ENCODE measurements at places on chromosomes 1 and 21. TPM values are rescaled to one million over a fixed set of nuclear protein-coding genes. Genes with fewer than 3 reads are reported as not detected.

DNA sequence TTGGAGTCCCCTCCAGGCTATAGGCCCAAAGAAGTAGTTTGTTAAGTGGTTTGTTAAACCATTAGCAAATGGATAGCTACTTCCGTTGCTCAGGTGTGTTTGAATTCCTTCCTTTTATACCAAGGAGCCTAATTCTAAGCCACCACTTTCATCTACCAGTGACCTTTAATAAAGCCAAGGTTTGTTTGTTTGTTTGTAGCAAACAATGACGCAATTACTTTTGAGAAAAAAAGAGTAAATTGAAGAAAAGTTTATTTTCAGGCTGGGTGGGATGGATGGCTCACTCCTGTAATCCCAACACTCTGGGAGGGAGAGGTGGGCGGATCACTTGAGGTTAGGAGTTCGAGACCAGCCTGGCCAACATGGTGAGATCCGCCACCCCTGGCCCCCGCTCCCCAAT is 30.8 kb upstream of the RD3 start:
- DNase-seq: no peak

ECE1 gene
- 138 TPM for total RNA-seq

DNA sequence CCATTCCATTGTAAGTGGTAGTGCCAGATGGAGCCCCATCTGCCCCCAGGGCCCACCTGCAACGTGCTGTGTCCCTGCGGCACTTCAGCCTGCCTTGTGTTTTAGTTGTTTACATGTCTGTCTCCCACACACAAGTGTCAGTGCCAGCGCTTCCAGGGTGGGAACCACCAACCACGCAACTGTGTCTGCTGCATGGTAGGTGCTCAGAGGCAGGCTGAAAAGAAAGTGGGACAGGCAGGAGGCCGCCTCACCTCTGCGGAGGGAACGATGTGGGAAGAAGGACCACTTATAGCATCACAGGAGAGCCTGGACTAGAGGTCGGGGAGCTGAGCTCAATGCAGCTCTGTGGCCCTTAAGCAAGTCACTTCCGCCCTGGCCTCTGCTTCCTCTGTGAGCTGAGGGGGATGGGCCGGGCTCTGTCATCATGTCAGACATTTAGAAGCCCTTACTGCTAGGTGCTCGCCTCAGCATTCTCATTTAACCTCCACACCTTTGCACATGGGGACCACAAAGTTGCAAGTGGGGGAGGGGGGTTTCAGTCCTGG is 17.9 kb downstream of the SLC9A1 start:
- DNase-seq: peak; percentile 65

DNA sequence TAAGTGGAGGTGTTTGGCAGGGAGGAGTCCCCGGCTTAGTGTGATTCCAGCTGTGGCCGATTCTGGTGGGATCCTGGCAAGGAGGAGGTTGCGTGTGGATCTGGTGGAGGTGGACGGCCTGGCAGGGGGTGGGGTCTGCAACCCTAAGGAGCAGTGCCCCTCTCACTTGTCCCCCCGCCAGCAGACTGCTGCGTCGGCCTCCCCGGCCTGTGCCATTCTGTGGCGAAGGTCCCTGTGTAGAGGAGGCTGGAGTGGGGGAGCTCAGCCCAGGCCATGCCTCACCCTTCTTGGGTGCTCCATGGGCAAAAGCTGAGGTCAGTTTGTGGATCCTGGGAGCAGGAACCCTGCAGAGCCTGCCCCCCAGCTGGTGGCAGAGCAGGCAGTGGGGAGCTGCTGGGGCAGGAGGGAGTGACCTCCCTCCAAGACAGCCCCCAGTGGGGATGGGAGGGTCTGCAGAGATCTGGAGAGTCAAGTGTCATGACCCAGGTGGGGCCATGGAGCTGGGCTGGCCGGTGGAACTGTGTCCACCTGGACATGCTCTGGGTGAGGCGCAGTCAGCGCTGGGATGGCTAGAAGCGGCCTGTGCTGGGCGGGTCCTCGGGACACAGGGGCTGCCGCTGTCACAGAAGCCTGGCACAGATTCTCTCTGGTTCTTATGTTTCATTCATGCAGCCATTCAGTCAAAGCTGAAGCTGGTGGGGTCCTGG is 5.3 kb downstream of the MIB2 start:
- no peak for DNase-seq

DNA sequence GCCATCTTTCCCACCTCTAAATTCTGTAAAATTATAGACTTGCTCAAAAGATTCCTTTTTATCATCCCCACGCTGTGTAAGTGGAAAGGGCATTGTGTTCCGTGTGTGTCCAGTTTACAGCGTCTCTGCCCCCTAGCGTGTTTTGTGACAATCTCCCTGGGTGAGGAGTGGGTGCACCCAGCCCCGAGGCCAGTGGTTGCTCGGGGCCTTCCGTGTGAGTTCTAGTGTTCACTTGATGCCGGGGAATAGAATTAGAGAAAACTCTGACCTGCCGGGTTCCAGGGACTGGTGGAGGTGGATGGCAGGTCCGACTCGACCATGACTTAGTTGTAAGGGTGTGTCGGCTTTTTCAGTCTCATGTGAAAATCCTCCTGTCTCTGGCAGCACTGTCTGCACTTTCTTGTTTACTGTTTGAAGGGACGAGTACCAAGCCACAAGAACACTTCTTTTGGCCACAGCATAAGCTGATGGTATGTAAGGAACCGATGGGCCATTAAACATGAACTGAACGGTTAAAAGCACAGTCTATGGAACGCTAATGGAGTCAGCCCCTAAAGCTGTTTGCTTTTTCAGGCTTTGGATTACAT is 61.9 kb downstream of the POFUT2 start:
- no peak for DNase-seq

DNA sequence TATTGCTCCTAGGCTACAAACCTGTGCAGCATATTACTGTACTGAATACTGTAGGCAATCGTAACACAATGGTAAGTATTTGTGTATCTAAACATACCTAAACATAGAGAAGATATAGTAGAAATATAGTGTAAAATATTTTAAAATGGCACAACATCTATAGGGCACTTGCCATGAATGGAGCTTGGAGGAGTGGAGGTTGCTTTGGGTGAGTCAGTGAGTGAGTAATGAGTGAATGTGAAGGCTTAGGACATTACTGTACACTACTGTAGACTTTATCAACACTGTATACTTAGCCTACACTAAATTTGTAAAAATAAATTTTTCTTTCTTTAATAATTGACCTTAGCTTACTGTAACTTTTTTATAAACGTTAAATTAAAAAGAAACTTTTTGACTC is 7.9 kb downstream of the LEFTY2 start:
- no peak for DNase-seq

DNA sequence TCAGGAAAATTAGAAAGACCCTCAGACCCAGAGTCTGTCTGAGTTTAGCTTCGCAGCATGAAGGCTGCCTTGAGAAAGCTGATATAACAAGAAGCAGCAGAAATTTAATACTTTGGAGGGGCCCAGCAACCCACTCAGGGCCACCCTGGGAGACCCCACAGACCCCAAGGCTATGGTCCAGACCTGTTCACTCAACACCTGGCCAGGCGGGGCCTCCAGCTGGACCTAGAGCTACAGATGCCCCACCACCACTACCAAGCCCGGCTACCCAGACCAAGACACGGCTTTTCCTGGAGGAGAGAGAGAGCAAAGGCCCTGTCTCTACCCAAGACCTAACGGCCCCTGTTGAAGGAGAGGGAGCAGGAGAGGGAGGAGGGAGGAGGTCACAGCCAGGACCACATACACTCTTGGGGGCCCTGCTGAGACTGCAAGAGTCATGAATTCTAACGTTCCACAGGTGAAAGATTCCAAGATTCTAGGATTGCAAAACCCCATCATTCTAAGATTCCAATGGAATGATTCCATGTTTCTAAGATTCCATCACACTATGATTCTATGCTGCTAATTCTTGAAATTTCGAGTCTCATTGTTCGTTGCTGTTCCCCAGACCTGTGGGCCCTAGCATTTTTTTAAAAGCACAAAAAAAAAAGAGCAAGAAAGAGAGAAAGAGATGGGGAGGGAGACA is 53.2 kb downstream of the LACTBL1 start:
- DNase-seq: no peak

FCRL5 gene
- 0.12 TPM for total RNA-seq

DNA sequence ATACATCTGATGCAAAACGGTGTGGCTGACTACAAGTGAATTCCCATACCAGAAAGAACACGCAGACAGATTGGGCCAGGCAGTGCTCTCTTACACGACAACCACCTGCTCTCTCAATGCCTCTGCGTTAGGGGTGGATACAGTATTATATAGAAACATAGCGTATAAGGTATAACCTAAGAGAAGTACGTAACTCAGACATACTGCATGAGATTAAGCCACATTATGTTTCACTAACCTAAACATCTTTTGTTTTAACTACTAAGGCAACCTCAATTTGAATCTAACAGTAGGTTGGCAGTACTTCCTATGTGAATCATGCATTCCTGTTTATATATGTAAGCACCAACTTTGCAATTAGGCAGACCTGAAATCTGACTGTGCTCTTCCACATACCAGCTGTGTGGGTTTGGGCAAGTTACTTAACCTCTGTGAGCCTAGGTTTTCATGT is 58.1 kb upstream of the COA6 start:
- DNase-seq: no peak

GRCh38 chr1:184221087-184221486 is 165.7 kb upstream of the C1orf21 start:
- DNase-seq: no peak

- DNase-seq: peak; percentile 69
Measured at GRCh38 chr1:33338440-33339211, 17.7 kb upstream of the A3GALT2 start.

DNA sequence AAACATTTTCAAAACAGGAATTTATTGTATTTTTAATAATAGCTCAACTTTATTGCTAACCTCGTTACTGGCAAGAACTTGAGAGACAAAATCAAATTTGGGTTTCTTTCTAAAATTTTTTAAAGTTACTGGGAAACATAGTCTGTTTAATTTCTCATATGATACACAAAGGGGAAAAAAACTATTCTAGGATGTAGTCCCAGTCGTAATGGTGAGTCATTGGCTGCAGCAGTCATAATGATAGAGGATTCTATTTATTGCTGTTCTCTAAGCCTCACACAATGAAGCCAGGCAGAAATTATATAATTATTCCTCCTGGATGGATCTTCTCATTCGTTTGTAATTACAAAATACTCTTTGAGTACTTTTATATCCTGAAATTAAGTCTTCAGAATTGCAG is 326.5 kb upstream of the SGIP1 start:
- DNase-seq: no peak

GRCh38 chr1:181089676-181090544 is 1.4 kb downstream of the IER5 start:
- peak; percentile 77 for DNase-seq

DNA sequence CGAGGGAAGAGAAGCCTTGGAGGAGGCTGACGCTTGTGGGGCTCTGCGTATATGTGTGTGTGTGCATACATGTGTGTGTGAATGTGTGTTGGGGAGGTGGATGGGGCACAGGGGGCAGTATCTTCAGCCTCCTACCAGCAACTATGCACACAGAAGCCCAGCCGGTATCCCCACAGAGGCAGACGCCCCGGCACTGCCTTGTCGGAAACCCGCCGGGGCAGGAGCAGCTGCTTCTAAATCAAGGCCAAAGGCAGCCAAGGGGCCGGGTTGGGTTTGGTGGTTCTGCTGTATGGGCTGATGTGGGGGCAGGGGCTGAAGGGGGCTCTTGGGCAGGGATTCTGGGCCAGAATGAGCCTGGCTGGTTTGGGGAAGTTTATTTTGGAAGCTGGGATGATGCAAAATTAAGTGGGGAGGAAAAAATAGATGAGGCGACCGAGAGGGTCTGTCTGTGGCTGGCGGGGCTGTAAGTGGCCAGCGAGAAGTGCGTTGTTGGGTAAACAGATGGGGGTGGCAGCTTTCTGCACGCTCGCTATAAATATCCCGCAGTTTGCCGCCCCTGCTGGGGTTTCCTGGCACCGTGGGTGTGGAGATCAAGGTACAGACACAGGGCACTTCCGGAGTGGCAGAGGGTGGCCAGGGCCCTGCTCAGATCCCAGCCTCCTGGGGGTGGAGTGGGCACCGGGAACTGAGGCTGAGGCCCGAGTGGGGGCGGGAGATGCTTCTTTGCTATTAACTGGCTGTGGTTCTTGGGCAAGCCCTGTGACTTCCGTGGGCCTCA is 11.0 kb upstream of the WNT4 start:
- DNase-seq: no peak

PTPN14 gene
- total RNA-seq: 22.5 TPM

GRCh38 chr21:14737922-14738321 is 191.8 kb upstream of the SAMSN1 start:
- DNase-seq: no peak
